ENCODE measurements at places on chromosomes 13 and 19. TPM values are rescaled to one million over a fixed set of nuclear protein-coding genes. Genes with fewer than 3 reads are reported as not detected.

The SLC10A2 gene
- not detected for total RNA-seq

The NLRP9 gene
- total RNA-seq, result not detected

The C1QTNF9 gene
- not detected for total RNA-seq

The SIAH3 gene
- not detected for total RNA-seq

The FGF14 gene
- not detected for total RNA-seq

The SUGP1 gene
- 27.4 TPM for total RNA-seq

The MYO9B gene
- total RNA-seq, result 65.9 TPM

The ARRDC5 gene
- total RNA-seq, result under 0.01 TPM

The ZGLP1 gene
- total RNA-seq, result 1.1 TPM

The OVOL3 gene
- total RNA-seq, result not detected

The SH2D3A gene
- total RNA-seq, result under 0.01 TPM

The CYP2A6 gene
- total RNA-seq, result not detected

The C5AR2 gene
- total RNA-seq, result under 0.01 TPM

The CDK8 gene
- 21.9 TPM for total RNA-seq

The OSCAR gene
- 1.2 TPM for total RNA-seq

The MIA gene
- not detected for total RNA-seq

The FUT6 gene
- not detected for total RNA-seq

The KMT5C gene
- 7.6 TPM for total RNA-seq

The NDUFA13 gene
- 192 TPM for total RNA-seq

The UNC13A gene
- 3.9 TPM for total RNA-seq

The RNF17 gene
- not detected for total RNA-seq

The TNNI3 gene
- total RNA-seq, result not detected

The ZNF726 gene
- total RNA-seq, result 6.5 TPM

The PLPPR3 gene
- total RNA-seq, result 0.56 TPM
